CD4-positive, alpha-beta T cell treated with Interleukin-15 for 1 hour (primary cell): ENCODE measurements at places on chromosomes 4 and X.

DNA sequence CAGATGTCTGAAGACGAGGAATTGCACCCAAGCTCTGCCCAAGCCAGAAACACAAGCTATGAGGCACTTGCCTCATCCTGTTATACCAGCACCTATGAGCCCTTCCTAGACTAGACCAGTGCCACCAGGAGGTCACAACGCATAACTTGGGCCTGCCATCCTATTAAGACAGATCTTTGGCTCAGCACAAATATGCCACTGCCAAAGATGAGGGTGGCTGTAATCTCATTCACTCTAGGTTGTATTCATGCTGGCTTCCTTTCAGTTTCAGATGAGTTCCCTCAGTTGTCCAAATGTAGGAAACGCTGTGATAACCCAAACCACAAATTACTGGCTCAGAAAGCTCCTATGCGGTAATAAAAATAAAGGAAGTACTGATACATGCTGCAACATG, 76.5 kb upstream of the CITED1 start:
- DNase-seq = no peak

- DNase-seq = no peak
Observed at GRCh38 chr4:288891-289290, 16.4 kb downstream of the ZNF732 start.

DNA sequence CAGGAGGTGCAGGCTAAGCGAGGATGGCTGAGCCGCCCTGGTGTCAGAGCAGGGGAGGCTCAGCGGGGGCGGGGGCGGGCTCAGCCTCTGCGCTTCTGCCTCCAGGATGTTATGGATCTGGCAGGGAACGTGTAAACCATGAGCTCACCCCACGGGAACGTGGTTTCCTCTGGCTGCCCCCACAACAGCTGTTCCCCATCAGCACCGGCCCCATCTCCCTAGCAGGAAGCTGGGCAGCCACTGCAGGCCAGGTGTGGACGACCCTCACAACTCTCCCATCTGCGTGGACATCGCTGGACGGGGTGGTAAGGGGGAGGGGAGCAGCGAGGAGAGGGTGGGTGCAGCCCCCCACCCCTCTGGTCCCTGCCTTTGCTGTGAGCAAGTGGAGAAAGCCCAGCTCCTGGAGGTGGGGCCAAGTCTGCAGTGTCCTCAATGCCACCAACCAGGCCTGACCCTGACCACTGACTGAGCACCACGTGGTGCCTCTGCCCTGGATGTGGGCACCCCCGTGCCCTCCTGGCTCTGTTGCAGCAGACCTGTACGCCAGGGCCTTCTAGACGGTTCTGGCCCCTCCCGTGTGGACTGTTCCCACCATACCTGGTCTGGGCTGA, 28.1 kb upstream of the SPON2 start:
- peak; percentile 17 for DNase-seq

DNA sequence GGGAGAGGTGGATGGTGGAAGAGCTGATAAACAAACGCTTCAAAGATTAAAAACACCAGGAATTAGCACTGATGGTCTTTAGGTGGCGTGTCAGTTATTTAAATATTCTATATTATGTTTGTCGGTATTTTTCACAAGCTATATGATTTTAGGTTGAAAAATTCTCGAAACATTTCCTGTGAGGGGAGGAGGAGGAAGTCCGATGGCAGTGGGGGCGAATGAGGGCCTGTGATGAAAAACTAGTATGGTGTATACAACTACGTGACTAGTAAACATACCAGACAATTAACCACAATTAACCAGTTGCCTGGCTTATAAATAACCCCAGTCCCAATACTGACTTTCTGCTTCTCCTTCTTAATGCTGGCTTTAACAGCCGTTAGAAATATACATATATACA, 595 bp upstream of the NAP1L2 start:
- no peak for DNase-seq

- no peak for DNase-seq
Observed at GRCh38 chr4:118821590-118822293, 14.2 kb downstream of the SEC24D start.

DNA sequence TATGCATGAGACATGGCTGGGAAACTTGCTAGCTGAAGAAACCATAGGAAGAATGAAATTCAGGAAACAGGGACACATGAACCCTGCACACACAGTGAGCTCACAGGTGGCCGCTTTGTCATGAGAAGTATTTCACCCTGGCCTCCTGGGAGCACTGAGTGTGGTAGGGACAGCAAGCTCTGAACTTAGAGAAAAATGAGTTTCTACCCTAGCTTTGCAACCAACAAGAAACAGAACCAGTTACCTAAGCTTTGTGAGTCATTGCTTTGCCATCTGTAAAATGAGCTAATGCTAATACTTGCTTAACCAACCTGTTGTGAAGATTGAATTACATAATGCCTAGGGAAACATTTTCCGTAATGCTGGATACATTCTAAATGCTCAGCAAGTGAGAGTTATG, 206.6 kb upstream of the HS3ST1 start:
- DNase-seq = no peak

DNA sequence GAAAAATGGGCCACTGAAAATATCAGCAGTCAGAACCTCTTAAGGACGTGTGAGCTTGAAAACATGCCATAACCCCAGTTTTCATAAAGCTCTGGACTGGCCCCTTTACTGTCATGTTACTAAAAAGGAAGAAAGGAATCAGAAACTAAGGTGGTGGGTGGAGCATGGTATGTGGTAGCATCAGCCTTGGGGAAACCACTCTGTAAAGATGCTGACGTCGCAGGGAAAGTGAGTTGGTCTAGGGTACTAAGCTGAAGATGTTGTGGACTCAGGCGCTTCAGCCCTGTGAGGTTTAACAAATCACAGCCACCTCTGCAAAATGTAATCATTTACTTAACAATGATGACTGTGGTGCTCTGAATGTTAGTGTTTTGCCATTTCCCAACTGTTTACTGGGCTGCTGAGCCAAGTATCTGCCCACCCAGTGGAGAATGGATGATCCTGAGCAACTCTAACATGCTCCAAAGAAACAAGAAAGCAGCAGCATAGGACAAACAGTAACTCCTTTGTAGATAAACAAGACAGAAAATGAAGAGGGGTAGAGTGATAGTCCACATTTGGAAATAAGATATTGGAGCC, 33.4 kb downstream of the C4orf54 start:
- no peak for DNase-seq

GRCh38 chr4:143700046-143700415, 444 bp downstream of the FREM3 start:
- no peak for DNase-seq

DNA sequence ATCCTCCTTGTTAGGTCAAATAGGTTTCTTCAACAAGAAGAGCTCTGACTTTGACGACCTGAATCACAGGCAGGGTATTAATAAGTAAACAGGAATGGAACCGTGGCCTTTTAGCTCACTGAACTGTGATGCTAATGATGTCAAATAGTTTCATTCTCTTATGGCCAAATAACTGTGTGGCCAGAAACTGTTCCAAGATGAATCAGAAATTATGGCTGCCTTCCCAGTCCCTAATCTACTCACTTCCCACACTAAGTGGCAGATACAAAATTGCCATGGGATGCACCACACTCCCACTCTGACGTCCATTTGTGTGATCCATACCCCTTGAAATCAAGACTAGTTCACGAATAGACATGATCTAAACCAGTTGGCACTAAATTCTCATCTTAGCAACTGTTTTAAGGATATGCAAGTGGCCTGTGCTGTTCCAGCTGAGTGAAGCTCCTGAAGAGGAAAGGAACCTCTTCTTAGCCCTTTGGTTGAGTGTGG, 455.4 kb downstream of the IL15 start:
- DNase-seq = no peak

DNA sequence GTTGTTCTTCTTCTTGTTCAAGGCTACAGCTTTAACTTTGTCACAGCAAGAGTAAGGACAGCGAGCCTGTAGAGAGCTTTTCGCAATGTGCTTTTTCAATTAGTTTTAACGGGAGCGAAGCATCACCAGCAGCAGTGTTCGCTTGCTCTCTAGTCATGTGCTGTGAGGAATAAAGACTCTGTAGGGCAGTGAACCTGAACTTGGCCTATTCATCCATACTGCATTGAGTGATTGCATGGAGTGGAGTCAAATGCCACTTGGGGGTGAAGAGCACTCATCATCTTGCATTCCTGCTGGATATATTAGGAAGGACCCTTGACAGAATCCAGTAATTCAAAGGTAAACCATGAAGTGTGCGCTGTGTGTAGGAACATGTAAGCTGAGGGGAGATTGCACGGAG, 240.0 kb downstream of the FRMPD4 start:
- DNase-seq = no peak

GRCh38 chr4:108700081-108700757, 49.8 kb downstream of the OSTC start:
- DNase-seq = no peak

DNA sequence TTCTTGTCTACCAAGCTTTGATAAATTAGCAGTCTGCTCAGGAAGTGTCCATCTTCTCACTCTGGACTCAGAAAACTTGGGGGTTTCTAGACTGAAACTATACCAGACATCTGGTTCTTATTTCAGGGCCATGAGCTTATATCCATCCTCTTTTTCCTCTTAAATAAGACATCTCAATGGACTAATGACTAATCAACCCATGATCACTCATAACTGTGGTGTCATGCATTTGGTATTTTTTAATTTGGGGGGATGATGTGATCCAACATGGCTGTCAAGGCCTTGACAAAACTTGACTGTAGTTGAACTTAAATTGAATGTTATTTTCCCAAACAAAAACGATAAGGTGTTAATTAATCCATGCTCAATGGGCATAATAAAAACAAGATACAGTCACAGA, 87.8 kb downstream of the GPRASP3 start:
- no peak for DNase-seq

- no peak for DNase-seq
Observed at GRCh38 chr4:150964754-150965153, 50.3 kb downstream of the LRBA start.

- DNase-seq = no peak
Observed at GRCh38 chr4:5750052-5750945, 39.3 kb downstream of the EVC start.

GRCh38 chr4:53967986-53968385, 96.4 kb downstream of the CHIC2 start:
- no peak for DNase-seq

DNA sequence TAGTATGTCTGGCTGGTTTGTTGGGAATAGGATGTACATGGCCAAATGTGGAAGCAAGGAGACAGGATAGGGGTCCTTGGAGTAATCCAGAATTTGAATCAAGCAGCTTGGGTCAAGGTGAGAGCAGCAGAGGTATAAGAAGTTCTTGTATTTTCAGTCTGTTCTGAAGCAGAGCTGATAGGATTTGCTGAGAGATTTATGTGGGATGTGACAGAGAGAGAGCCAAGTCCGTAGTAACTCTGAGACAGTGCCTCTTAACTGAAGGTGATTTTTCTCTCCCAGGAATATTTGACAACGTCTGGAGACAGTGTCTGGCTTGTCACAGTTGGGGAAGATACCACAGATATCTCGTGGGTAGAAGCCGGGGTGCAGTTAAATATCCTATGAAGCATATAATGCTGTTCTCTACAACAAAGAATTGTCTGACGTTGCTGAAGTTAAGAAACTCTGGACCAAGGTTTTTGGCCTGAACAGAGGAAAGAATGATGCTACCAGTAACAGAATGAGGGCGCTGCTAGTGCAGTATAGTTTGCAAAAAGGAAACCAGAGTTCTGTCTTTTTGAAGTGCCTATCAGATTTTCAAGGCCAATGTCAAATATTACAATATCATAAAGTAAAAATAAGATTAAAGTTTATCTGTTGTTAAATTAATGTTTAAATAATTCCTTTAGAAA, 184.0 kb downstream of the ARHGAP24 start:
- DNase-seq = no peak

DNA sequence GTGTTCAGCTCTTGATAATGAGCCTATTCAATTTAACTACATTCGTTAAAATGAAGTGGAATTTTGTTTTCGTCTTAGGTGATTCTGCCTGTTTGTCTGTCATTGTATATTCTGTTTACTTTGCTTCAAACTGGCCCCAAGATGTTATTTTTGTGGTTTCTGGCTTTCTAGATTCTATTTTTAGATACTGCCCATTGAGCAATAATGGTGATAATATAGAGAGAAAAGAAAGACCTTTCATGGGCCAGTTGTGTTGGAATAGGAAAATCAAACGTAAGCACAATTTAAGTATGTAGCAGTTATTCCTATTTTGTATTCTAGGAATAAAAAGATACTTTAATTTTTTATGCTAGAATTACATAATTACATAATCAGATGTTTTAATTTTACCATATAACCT, 4.0 kb downstream of the CDKN2AIP start:
- no peak for DNase-seq

- DNase-seq = peak; percentile 46
Observed at GRCh38 chr4:42152507-42153504, at the start of gene BEND4. Gene BEND4 (minus strand): TSS chr4:42152655. CDS start chr4:42152143, 512 bp downstream.

- DNase-seq = no peak
Observed at GRCh38 chr4:52704133-52704532, 45.0 kb upstream of the USP46 start.

DNA sequence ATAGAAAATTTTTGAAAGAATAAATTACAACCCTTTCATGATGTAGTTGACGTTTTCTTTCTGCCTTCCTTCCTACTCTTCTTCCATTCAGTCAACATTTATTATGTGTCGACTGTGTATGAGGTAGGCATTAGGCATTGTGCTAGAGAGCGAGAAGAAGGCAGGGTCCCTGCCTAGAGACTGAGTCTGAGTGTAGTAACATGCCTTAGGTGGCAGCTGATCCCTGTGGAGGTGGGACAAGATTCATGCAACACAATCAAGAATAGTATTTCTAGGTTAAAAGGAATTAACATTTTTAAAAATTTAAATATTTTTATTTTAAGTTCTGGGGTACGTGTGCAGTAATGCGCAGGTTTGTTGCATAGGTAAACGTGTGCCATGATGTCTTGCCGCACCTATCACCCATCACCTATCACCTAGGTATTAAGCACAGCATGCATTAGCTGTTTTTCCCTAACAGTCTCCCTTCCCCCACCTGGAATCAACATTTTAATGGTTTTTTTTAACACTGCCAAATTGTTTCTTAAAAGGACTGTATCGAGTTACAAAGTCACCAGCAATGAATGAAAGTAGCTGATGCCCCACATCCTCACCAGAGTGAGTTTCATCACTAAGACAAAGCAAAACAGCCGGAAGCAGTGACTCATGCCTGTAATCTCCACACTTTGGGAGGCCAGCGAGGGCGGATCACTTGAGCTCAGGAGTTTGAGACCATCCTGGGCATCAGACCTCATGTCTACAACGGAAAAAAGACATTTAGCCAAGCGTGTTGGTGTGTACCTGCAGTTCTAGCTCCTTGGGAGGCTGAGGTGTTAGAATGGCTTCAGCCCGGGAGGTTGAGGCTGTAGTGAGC, 84.0 kb downstream of the WWC2 start:
- peak; percentile 21 for DNase-seq

DNA sequence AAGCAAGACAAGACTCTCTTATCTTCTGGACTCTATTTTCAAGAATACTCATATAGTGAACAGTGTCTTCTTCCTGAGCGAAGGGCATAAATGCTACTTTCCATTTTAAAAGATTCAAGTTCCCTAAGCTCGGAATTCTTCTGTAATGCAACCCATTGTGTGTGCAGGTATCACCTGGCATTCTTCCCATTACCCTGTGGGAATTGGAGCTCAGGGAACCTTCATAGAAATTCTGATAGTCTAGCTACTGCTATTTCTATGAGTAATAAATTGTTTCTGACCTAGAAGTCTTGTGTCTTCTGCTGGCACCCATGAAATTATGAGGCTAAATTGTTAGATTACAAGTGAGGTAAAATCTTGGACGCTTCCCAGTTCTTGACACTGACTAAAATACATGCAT, 324.1 kb upstream of the DIPK2B start:
- no peak for DNase-seq
